Right renal cortex interstitium (tissue), 3 donors: ENCODE measurements at places on chromosomes 3 and 15.

DNA sequence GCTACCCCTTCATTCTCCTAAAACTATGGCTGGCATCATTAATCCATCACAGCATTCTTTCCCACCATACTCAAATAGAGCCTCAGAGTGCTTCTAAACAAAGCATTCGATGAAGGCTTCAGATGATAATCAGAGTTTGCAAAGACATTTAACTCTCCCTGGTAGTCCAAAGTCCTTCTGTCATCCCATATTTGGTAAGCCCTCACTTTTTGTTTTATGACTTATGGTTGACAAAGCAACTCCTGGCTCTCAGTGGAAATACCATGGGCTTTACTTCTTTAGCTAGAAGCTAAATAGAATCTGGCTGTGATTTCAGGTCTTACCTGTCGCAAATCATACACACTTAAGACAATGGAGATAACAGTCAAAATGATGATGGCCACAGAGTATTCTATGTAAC, 27.8 kb downstream of the ATP13A5 start:
- no peak for DNase-seq

DNA sequence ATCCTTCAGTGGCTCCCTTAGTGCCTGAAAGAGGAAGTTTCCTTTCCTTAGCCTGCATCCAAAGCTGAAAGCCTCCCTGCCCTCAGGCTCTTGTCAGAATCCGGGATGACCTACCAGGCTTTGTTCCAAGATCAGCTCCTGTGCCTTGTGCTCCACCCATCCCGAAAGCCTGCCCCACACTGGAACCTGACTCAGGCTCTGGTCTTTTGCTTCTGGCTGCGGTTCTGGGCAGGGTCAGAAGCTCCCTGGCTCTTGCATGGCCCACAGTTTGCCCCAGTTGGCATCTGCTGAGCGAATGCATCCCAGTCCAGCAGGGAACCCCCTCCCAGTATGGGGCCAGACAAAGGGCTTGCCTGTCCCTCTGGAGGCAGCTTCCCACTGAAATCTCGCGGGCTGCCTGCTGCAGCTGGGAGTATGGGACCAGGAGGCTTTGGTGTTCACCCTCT, 25.9 kb upstream of the KIF23 start:
- no peak for DNase-seq

GRCh38 chr3:62022312-62022711, 351.0 kb downstream of the FEZF2 start:
- DNase-seq: no peak

- no peak for DNase-seq
Measured at GRCh38 chr15:77032647-77033416, 37.9 kb downstream of the PSTPIP1 start.

DNA sequence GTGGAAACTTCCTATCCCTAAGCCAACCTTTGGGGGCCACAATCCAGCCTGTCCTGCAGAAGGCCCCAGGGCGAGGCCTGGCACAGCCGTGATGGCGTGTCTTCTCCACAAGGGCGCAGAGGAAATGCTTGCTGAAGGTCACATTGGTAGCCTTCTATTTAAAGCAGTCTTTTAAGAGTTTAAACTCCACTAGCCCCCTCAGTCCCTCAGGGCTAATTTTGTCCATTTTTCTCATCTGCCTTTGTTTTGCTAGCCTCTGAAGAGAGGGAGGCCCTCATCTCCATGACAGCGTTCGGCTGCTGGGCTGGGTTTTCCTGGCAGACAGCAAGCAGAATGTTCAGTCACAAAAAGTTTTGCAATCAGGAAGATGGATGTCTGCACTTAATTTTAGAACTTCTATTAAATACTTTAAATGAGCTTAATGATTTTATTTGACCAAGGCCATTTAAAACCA, 40.8 kb downstream of the RARB start:
- peak; percentile 66 for DNase-seq

- DNase-seq: no peak
Measured at GRCh38 chr3:105686278-105686897, 182.4 kb downstream of the CBLB start.

DNA sequence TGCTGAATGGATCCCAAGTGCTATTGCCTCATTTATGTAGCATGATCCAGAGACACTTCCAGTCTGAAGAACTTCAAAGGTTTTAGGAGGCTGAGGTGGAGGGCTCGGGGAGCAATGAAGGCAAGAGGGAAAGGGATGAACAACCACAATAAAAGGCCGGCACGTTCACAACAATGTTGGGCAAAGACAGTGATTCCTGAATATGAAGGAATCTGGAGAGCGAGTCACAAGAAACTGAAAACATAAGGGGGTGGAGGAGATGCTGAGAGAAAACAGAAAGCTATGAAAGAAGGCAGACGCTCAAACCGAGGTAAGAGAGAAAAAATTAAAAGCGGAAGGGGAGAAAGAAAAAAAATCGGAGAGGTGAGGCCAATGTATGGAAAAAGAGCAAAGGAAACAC, 120.1 kb downstream of the GREM1 start:
- no peak for DNase-seq

GRCh38 chr3:177778633-177779032, 581.4 kb upstream of the TBL1XR1 start:
- no peak for DNase-seq

DNA sequence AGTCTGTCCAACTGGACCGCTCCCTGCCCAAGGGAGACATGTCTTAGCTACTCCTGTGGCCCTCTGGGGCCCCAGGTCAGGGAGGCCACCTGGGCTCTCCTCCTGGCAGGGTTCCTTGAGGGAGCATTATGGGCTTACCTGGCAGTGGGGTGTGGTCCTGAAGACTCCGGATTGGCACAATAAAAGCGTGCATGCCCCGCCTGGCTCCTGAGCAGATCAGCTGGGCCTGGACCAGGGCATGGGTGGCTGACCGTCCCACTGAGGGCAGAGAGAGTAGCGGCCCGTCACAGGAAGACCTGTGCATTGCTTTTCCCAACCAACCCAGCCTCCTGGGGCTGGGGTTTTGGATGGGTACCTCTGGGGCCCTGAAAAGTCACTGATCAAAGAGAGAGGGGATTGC, 5.4 kb downstream of the ACOX2 start:
- DNase-seq: no peak

DNA sequence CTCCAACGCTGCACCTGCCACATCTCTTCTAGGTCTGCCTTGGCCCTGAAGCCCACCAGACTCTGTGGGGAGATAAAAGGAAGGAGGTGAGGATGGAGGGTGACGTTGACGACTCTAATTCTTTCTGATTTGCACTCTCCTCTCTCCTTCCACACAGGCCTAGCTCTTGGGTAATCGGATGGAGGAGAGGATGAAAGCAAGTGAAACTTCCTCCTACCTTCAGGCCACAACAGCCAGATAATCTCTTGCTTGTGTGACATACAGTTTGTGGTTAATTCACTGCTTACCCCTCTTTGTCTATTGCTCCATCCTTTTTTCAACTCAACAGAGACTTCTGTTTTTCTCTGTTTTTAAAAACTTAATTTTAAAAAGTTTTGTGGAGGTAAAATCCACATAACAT, 208.1 kb downstream of the SV2B start:
- no peak for DNase-seq

- DNase-seq: no peak
Measured at GRCh38 chr15:31342781-31343626, 16.4 kb downstream of the KLF13 start.

DNA sequence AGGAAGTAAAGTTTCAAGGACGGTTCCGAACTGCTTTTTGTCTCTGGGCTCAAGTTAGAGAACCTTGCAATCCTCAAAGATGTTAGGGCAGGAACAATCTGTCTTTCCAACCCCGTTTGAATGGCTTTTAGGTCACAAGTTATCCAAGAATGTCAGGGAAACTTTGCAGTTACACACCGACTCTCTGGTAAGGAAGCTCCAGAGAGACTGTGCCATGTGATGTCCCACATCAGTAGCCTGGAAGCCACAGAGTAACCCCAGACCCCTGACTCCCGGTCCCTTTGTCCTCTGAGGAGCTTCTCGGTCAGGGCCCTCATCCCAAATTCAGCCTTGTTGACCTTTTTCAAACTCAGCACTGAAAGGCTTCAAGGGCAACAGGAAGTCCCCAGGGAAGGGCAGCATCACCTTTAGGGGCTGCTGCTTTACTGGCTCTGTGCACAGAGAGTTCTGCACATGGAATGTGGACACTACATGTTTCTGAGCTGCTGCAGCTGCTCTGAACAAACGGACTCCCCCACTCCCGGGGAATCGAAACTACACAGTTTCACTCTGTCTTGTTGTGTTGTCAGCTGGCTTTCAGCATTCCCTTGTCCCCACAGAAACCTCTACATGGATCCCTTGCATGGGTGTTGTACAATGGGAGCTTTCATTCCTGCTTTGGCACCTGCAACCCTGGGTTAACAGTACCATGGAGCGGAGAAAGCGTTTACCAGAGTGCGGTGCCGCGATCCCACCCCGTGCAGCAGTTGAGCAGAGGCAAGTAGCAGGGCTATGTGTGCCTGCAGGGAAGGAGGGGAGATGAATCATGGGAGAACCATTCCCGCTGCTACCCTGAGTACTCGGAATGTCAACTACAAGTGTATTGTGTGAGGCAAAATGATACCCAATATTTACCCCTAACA, 408.2 kb upstream of the THBS1 start:
- peak; percentile 36 for DNase-seq

GRCh38 chr3:49716691-49717210, 2.7 kb downstream of the AMIGO3 start:
- DNase-seq: no peak

GRCh38 chr3:194870394-194871110, 184.9 kb downstream of the FAM43A start:
- no peak for DNase-seq

DNA sequence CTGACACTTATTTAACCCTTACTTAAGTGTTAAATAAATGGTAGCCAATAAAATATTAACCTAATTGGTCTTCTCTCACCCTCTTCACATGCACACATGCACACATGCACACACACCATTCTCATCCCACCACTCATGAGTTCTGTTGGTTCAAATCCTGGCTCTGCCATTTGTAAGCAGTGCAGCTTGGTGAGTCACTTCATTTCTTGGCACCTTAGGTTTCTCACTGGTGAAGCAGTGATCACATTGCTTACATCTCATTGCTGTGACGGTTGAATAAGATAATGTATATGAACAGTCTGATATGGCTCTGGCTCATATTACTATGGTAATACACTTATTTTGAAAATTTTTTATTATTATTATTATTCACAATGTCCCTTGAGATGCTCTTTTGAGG, 33.8 kb downstream of the RIOX2 start:
- no peak for DNase-seq

DNA sequence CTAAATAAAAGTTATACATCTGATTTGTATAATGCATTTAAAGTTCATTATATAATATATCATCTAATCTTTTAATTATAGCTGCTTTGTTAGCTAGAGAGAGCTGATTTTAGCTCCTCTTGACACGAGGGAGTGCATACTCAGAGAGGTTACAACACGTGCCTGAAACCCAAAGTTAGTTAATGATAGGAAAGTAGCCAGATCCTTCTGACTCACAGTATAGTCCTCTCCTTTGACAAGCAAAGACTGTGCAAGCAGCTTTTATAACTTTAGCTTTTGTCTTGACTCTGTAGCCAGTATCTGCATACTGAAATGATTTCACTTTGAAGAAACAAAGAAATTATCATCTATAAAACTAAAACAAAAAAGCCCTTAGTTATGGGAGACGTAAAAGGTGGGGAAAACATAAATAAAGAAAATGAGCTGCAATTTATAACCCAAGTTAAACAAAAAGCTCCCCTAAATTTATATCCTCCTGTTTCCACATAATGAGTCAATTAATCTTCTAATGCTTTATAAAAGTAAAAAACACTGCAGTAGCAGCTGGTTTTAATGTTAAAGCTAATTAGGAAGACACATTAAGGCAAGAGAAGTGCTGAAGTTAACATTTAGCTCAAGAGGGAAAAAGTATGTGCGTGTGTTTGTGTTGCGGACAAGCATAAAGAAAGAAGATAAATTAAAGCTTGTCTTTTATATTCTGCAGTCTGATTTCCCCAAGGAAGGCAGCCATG, 13.1 kb downstream of the GABRR3 start:
- no peak for DNase-seq

- DNase-seq: no peak
Measured at GRCh38 chr15:67409175-67409574, 111.8 kb upstream of the C15orf61 start.

DNA sequence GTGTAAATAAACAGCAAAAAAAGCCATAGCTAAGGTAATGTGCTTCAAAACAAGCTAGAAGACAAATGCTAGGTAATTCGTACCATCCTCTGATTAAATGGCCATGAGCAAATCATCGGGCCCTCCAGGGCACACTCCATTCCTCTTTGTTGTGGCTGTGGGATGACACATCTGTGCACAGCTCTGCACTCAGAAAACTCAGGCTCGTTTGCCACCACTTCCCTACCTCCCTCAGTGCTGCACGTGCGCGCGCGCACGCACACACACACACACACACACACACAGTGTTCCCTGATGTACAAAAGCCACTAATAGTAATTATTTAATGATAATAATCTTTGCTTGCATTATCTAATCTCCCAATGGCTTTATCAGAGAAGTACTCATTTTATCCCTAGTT, 336.6 kb downstream of the FEZF2 start:
- no peak for DNase-seq

GRCh38 chr15:60223176-60223575, 174.6 kb downstream of the ANXA2 start:
- no peak for DNase-seq
